B cell (primary cell): ENCODE measurements at places on chromosomes 16 and 17.
A peak's percentile ranks its signal among the peaks of the same experiment; 100 is the strongest.

DNA sequence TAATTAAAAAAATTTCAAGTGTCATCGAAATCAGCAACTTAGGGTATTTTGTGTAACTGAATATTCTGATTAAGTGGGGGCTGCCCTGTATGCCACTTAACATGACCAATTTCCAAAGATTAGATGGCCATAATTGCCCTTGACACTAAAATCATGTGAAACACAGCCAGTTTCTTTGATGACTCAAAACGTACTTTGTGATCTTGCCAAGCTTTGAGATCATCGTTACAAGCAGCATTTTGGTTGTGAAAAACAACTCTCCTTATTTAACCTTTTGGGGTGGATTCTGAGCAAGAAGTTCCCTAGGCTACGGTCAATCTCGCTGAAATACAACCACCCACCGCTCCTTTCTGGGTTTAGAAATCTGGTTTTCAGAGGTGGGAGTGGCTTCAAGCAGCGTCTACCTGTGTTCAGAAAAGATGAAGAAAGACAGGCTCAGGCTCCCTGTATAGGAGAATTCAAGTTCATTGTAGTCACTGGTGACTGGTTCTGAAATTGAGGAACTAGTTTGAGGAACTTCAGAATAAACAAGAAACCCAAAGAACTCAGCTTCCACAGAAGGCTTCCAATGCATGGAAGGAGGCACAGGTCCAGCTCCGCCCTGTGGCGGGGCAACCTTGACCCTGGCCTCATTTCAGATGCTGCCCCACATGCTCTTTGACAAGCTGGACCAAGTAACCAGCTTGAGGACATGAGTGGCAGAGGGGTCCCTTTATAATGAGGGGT, 9.4 kb downstream of the MAP3K14 start:
- DNase-seq: peak; percentile 81

GRCh38 chr17:50460831-50461526, 7.7 kb downstream of the CHAD start:
- DNase-seq: no peak

DNA sequence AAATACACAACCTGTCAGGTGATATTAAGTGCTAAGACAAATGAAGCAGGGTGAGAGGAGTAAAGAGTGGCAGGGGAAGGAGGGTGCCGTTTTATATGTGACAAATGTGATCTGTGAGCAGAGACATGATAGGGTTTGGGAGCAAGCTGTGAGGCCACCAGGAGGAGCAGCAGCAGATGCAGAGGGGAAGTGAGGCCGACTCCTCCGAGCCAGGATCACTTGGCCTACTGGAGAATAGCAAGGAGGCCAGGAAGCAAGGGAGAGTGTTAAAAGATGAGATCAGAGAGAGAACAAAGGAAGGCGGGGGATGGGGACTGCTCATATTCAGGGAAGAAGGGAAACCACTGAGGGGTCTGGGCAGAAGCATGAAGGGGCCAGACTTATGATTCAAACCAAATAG, 129.4 kb downstream of the TANGO6 start:
- no peak for DNase-seq

GRCh38 chr17:7673239-7673638, 14.1 kb downstream of the TP53 start:
- no peak for DNase-seq

- no peak for DNase-seq
Measured at GRCh38 chr16:1502092-1503004, 9.2 kb downstream of the TELO2 start.

- DNase-seq: no peak
Measured at GRCh38 chr17:65750631-65751115, 189.2 kb upstream of the AXIN2 start.

- no peak for DNase-seq
Measured at GRCh38 chr16:70520612-70521297, 2.6 kb downstream of the COG4 start.

DNA sequence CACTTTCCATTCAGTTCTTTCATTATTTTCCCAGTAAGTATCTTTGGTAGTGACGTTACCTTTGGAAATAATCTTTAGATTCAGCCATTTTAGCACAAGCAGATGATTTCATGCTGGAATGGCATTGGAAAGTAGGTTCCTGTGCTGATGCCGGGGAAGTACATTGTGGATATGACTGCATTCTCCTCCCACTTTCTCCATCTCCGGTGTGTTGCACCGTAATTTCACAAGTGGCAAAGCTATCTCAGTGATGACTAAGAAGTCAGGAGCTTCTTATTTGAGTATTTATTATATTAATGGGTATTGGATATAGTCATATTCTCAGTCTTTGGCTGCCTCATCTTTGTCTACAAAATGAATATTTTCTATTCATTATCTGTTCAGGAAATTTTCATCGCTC, 69.8 kb downstream of the MRTFB start:
- no peak for DNase-seq

DNA sequence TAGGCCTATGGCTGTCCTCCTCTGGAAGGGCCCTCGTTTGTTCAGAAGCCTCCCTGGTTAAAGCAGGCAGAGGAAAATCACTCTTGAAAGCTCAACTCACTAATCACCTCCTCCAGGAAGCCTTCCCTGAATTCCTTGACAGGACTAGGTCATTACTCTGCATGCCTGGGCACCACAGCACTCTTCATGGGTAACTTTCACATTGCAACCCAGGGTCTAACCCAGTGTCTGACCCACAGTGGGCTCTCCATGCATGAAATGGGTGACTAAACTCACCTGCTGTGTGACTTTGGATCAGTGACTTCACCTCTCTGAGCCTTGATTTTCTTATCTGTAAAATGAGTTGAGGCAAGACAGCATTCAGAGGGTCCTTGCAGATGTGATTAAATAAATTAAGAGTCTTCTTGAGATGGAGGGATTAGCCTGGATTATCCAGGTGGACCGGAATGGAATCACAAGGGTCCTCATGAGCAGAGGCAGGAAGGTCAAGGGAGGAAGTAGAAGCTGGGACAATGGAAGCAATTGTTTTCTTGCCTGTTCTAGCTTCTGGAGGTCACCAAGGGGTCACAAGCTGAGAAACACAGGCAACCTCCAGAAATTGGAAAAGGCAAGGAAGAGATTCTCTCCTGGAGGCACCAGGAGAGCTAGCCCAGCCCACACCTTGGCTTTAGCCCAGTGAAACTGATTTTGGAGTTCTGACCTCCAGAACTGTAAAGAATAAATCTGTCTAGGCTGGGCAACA, 3.8 kb upstream of the RAI1 start:
- DNase-seq: no peak

GRCh38 chr17:9355846-9356245, 219.8 kb downstream of the STX8 start:
- no peak for DNase-seq

- DNase-seq: peak; percentile 75
Measured at GRCh38 chr17:76145231-76146052, 4.4 kb upstream of the FOXJ1 start.

GRCh38 chr17:846901-847843, 65.0 kb downstream of the MRM3 start:
- DNase-seq: no peak

GRCh38 chr17:64783031-64783461, 120.9 kb upstream of the SMURF2 start:
- no peak for DNase-seq
